ENCODE measurements at places on chromosomes 3 and 15.

DNA sequence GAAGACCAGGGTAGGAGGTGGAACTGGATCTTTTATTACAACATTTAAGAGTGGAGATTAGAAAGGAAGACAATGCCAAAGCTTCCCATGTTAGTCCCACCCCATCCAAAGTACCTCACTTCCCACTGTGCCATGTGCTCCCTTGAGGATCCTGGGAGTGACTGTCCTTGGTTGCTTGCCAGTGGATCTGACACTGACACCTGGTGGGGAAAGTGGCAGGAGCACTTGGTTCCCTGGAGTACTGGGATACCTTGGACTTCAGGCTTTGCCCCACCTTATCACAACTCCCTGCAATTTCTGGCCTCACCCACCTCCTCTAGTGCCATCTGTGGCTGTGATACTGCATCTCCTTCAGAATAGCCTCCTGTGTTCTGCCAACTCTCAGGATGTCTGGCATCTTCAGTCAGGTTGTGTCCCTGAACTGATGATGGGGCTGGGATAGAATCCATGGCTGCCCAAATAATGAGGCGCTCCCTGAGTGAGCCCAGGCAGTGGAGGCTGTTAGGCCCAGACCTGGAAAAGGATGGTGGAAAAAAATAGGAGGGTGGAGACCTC lies 1.3 kb downstream of the ELL3 start:
- DNase-seq: no peak

- DNase-seq: no peak
These were observed 11.8 kb upstream of the RPUSD3 start for GRCh38 chr3:9855594-9855993.

GRCh38 chr3:44476181-44476611 lies 1.3 kb downstream of the ZNF445 start:
- DNase-seq: no peak

- DNase-seq: no peak
These were observed 1.4 kb upstream of the STRA6 start for GRCh38 chr15:74203914-74204431.

GRCh38 chr3:16205156-16205870 lies 30.8 kb downstream of the GALNT15 start:
- DNase-seq: no peak

DNA sequence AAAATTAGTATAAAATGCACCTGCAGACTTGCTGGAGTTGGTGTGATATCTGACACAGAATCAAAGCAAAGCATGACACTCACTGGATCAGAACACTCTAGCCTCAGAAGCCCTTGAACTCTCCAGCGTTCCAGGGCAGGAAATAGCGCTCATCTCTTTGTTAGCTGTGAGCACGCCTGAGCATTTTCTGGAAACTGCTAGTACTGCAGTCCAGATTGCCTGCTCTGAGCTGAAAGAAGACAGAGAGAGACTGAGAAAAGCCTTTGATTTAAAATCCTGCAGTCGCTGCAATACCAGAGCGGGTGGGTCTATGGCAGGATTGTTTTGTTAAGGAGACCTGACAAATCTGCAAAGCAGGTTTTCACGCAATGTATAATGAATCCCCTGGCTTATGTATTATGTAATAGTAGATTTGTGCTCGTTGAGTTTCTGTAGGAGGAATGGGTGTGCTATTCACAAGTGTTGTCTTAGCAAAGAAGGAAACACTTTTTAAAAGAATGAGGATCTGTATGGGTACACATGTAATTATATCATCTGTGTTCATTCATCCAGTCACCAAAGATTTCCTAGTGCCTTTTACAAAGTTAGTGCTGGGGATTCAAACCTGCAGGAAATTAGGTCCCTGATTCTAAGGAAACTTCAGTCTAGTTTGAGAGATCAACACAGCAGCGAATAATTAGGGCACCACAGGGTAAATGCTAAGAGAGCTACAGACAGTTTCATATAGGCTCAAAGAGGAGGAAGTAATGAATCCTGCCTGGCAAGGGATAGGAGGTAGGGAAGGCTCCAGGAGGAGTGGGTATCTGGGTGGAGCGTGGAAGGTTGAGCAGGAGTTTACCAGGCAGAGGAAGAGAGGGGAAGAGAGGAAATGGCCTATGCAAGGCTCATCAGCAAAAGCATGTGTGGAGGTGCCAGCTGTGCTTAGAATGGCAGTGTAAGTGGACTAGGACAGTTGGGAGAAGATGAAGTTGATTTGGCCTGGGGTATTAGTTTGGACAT lies 26.1 kb upstream of the MGLL start:
- DNase-seq: peak; percentile 51

DNA sequence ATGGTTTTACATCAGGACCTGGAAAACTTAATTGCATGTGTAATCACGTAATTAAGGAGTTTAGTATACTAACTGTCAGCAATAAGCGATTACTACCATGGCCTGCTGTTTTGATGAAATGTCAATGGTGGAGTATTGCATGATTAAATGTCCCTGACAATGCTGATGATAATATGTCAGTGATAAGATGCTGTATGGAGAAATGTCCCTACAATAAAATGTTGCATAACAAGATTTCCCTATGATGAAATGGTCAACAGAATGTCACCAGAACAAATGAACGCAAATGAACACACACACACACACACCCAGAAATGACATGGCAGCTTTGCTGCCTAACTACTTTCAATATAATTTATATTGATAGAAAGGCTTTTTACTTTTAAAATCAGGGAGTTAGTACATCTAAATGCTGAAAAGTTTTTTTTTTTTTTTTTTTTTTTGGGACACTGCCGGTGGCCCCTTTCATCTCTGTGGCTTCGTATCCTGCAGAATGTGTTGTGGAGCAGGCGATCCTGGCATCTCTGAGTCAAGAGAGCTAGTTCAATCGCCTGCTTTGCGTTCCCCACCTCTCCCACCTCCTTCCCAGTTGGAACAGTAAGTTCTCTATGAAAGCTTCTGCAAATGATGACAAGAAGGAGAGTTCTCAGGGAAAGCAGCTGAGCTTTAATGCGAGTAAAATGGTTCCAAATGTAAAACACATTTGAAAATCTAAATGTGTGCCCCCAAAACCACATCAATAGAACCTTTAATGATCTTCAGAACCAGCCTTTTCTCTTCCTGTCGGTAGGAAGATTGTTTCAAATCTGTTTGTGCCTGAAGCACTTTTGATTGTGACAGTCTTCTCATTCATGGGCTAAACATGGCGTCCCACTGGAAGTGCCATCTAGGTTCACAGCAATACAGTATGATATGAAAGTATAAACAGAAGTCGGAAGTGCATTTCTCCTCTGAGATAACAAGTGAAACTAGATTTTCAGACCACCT lies 170.1 kb upstream of the GBE1 start:
- no peak for DNase-seq

GRCh38 chr3:61094608-61095007 lies 156.6 kb downstream of the FHIT start:
- DNase-seq: no peak

- DNase-seq: no peak
These were observed 14.8 kb upstream of the WNT5A start for GRCh38 chr3:55501905-55502304.

GRCh38 chr3:10337323-10338163 lies 16.6 kb upstream of the SEC13 start:
- DNase-seq: no peak

DNA sequence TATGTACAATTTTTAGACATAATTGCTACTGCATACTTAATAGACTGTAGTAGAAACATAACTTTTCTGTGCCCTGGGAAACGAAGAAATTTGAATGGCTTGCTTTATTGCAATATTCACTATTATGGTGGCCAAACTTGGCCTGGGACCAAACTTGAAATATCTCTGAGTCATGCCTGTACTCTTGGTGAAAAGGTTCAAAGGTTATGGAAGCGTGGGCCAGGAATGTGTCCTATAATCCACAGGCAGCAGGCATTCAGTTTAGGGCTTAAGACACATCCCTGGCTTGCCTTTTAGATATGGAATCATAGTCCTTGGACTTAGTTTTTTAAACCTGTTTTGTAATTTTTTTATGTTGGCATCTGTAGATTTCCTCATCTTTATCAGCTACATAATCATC lies 124.3 kb downstream of the LRIG1 start:
- no peak for DNase-seq

DNA sequence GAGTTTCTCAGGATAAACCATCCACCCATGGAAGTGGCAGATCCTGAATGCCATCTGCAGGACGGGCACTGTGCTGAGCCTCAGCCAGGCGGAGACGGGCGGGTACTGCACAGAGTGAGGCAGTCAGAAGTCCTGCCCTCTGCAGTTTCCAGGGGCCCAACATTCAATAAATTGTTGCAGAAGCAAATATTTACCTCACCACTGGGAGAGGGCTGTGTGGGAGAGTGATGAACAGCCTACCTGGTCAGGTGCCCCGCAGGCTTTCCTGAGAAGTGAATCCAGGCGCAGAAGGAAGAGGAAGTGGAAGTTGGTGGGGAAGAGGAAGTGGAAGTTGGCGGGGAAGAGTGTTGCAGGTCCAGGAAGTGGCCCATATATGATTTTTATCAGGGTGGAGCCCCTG lies 100.8 kb downstream of the SLCO3A1 start:
- no peak for DNase-seq

- DNase-seq: no peak
These were observed 783 bp upstream of the DNAJB11 start for GRCh38 chr3:186569779-186570095.

DNA sequence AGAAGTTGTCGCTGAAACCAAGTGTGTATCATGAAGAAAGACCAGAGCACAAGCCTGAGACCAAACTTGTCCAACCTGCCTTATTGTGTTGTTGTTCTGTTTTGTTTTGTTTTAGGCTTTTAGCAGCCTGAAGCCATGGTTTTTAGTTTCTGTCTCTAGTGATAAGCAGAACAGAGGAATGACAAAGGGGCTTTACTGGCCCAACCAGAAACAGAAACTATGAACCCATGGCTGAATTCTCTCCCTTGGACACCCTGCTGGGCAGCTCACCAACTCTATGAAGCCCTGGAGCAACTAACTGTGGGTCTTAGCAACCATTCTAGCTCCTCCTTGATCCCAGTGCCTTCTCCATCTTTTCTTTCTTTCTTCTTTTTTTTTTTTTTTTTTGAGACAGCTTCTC lies 30.3 kb downstream of the HCLS1 start:
- DNase-seq: no peak

DNA sequence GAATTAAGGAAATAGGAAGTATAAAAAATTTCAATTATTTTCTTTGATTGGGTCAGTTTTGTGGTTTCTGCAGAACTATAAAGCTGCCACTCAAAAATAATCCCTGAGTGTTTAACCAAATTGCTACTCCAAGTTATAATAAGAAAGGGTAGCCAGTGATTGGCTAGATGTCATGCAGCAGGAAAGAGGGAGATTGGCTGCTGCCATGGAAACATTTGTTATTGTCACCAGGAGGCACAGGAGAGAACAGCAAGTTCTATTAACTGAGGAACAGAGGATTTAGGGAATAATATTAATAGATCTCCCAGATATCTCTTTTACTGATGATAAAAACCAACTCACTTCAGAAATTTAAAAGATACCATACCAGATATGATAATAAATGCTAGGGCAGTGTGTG lies 42.6 kb downstream of the CLDN1 start:
- DNase-seq: no peak

- DNase-seq: no peak
These were observed 358.0 kb downstream of the PTPRG start for GRCh38 chr3:61919371-61919770.

GRCh38 chr3:157116017-157116416 lies 43.9 kb downstream of the CCNL1 start:
- DNase-seq: no peak

GRCh38 chr15:64746356-64746755 lies 29.0 kb downstream of the RBPMS2 start:
- no peak for DNase-seq

- no peak for DNase-seq
These were observed 5.6 kb upstream of the ISLR2 start for GRCh38 chr15:74124759-74125158.

GRCh38 chr3:5264093-5264600 lies 76.6 kb downstream of the EDEM1 start:
- no peak for DNase-seq

DNA sequence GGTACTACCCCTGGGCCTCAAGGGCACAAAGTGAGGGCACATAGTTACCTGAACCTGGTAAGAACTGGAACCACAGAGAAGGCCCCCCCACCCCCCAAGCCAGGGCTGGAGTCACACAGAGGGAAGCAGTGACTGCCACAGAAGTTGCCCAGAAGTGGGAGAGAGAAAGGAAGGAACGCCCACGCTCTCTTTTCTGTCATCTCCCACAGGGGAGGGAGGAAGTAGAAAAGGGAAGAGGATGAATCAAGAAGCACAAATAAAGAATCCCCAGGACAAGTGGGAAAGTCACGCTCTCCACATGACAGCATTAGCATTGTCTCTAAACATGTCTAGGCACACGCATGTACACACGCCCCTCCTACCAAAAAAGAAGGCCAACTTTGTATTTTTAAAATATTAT lies 114.7 kb upstream of the FRMD4B start:
- DNase-seq: no peak

- no peak for DNase-seq
These were observed 42.3 kb upstream of the ARL8B start for GRCh38 chr3:5079761-5080160.

DNA sequence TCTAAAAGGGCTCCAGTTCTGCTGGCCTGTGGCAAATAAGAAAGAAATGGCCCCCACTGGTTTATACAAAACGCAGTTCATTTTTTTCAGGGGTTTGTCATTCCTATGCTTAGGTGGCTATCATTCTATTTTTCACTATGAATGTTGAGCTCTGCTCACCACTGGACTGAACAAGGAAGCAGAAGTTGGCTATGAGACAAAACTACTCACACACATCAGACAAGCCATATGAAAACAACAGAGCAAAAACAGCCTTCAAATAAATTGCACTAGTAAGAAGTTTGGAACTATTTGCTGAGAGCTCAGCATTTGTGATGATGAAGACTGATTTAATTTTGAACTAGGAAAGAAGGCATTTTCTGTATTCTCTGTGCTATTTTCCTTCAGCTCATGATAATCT lies 328.5 kb downstream of the MECOM start:
- no peak for DNase-seq

DNA sequence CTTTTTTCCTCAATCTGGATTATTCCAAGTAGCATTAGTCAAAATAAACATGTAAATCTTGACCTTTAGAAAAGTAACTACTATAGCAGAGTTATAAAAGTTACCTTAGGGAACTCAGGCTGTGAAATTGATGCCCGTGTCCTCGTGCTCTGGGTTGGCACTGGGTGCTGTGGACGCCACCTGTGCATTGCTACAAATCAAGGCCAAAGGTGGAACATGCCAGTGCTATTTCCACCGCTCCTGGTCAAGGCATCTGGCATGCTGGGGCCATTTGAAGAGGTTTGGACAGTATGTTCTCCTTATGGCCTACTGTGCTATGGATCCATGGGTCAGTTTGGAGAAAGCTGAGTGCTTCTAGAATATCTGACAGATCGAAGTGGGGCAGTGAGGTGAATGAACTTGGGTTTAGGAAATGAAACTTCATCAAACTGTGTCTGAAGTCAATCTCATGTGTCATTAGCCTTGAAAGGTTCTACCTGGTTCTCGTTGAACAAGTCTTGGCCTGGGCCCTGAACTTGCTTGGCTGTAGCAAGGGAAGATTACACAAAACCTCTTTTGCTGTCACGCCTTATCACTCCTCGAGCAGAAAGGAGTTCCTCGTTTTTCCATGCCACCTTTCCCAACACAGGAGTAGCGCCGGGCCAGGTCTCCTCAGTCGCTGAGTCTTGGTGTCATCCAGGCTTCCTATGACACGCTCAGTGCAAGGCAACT lies 397.6 kb upstream of the RGMA start:
- no peak for DNase-seq

Measured in occipital lobe (tissue), 3 donors.